ENCODE measurements at places on chromosomes 6 and 20.

DNA sequence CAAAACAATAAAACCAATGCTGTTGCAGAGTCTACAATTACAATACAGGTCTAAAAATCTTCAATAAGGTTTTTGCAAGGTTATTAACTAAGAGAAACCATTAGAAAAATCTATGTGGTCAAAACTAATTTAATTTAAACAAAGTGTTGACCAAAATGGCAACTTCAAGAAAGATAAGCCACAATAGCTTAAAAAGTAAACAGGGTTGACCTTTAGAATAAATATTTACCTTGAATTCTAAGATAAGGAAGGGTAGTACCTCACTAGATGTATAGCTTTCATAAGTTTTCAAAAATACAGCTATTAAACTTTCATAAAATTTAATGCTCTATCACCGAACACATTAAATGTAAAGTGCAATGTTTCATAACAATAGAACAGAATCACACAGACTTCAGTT lies 11.4 kb downstream of the RTN4IP1 start:
- DNase-seq: no peak

DNA sequence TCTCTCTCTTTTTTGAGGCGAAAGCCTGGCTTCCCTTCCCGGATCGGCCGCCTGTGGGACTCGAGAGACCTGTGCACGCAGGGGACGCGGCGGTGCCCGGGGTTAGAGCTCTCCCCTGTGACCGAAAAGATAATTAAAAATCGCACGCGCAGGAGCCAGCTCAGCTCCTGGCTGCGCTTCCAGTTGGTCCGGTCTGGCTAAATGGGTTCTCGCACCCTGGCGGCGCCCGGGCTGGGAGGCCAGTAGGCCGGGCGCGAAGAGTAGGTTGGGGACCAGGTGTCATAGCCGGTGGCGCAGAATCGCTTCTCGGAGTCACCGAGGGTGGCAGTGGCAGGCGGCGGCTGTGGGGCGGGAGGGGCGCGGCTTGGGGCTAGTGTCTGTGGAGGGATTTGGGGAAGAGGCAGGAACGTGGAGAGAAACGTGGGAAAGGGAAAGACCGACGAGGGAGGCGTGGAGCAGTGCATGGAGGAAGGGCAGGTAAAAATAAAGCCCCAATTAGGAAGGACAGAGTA lies 41.9 kb upstream of the SUPT3H start:
- no peak for DNase-seq

DNA sequence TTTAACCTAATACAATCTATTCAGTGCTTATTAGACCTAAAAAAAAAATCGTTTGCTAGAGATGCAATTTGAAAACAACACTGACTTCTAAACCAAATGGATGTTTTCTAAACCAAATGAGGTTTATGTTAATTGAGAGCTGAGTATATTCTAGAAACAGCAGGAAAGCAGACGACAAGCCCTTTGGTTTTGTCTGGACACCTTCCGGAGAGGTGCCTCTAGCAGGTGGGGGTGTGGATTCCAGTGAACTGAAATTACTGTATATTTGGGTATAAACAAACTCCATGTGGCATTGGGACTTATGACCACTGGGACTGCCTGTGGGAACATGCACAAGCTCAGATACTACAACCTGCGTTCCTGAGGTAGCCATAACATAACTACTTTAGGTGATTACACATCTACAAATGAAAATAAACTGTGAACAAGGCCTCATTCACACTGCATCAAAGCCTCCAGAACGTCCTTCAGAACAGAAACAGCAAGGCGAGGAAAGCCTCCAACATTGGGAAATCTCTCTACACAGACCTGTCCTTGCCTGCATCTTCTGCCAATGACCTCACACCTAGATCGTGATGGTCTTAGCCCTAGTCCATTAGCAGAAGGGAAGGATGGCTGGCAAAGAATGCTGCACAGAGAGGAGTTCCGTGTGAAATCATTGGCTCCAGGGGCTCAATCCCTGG lies 206.8 kb upstream of the FOXQ1 start:
- no peak for DNase-seq

GRCh38 chr20:24165301-24166122 lies 176.9 kb upstream of the GGTLC1 start:
- no peak for DNase-seq

DNA sequence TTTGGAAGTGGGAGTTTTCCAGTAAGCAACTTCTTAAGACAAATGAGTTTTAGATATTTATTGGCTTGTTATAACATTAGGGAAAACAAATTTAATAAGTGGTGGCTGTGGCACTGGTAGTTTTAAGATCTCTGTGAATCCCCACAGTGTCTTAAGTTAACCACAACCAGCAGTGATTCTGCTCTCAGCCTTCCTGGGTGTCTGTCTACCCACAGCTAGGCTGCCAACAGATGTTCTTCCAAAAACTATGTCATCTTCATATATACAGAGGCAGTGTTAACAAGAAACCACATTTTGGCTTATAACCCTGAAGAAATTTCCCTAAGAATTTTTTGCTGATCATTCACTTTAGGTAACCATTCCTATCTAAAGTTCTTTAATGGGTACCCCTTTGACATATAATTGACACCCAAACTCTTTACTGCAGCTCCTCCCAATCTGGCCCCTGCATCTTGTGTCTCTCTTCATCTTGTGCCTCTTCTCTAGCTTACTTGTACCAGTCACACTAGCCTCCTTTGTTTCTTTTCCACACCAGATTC lies 52.7 kb downstream of the TOP1 start:
- DNase-seq: no peak

DNA sequence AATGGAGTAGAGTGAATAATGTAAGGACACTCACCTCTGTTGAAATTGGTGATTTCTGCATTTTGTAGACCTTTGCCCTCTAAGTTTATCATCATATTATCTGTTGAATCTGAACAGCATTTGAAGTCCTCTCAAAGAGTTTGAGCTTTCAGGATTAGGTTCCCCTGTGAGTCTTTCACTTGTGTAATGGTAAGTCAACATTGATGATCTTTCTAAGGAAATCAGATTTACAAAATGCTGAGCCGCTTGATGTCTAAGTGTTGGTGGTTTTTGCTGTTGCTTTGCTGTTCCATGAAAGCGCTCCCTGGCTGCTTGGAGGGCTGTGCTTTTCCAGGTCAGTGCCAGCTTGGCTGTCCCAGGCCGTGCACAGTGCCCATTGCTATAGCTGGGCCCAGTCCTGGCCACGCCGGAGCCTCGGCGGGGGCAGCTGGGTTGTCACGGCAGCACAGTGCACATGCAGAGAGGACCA lies 33.8 kb upstream of the KIF25 start:
- DNase-seq: no peak

GRCh38 chr20:31517373-31517772 lies 3.1 kb downstream of the HM13 start:
- no peak for DNase-seq

DNA sequence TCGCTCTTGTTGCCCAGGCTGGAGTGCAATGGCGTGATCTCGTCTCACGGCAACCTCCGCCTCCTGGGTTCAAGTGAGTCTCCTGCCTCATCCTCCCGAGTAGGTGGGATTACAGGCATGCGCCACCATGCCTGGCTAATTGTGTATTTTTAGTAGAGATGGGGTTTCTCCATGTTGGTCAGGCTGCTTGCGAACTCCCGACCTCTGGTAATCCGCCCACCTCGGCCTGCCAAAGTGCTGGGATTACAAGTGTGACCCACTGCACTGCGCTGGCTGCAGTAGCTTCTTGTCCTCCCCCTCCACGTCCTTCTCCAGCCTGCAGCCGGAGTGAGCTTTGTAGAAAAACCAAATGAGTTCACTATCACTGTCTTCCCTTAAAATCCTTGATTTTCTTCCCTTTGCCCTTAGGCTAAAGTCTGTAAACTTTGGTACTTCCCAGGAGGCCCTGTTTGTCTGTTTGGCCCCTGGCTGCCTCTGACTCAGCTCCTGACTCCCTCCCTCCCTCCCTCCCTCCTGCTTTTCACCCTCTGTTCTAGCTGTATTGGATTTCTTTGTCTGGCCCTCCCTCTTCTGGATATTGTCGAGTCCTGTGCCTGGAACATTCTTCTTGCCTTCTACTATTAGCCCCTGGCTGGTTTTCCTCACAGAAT lies 12.9 kb downstream of the PARD6B start:
- no peak for DNase-seq

DNA sequence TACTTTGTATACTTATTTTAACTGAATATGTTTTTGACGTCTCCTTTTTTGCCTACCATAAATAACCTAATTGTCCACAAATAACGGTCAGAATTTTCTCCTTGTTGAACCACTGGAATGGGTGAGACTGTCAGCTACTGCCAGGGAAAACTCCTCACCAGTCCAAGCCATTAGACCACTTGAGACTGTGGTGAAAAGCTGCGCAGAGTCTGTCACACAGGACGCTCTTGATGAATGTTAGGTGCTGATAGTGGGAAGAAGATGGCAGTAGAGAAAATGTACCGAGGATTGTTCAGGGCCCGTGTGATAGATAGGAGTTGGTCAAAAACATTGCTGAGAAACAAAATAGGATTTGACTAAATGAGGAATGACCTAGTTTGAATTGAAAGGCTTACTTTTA lies 75.6 kb upstream of the KIF25 start:
- no peak for DNase-seq

GRCh38 chr6:142376115-142376514 lies 74.3 kb downstream of the ADGRG6 start:
- DNase-seq: no peak

DNA sequence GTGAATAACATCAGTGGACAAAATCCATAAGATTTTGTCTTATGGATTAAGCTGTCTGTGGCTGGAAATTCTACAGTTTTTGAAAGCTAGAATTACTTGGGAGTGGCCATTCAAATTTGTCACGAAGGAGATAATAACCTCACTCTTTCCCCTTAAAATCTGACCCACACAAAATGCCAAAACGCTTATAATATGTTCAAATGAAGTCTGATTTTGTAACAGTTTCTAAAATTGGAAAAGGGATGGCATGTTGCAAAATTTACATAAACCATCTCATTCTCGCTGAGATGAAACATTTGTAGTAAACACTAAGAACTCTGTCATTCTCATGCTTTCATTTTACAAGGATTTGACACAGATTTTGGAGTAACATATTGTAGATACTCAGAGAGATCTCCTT lies 112.7 kb downstream of the GJA1 start:
- DNase-seq: no peak

- no peak for DNase-seq
These were observed 590.5 kb upstream of the SLC35B3 start for GRCh38 chr6:9025796-9026394.

- no peak for DNase-seq
These were observed 172.8 kb upstream of the CITED2 start for GRCh38 chr6:139547122-139547776.

DNA sequence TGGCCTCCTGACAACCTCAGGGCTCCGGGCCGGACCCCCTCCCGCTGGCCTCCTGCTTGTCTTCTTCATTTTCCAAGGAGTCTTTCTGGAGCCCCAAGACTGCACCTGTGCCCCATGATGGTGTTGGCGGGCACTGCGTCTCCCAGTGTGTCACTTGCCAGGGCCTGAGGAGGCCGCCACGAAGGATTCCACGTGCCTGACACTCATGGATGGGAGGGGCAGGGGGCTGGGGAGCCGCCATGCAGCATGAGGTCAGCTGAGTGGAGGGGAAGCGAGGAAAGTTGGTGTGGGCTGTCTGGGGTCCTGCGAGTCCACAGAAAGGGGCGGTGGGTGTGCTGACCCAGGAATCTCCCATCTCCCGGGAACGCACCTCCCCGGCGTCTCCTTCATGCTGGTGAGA lies 165.7 kb downstream of the SMOC2 start:
- DNase-seq: no peak

DNA sequence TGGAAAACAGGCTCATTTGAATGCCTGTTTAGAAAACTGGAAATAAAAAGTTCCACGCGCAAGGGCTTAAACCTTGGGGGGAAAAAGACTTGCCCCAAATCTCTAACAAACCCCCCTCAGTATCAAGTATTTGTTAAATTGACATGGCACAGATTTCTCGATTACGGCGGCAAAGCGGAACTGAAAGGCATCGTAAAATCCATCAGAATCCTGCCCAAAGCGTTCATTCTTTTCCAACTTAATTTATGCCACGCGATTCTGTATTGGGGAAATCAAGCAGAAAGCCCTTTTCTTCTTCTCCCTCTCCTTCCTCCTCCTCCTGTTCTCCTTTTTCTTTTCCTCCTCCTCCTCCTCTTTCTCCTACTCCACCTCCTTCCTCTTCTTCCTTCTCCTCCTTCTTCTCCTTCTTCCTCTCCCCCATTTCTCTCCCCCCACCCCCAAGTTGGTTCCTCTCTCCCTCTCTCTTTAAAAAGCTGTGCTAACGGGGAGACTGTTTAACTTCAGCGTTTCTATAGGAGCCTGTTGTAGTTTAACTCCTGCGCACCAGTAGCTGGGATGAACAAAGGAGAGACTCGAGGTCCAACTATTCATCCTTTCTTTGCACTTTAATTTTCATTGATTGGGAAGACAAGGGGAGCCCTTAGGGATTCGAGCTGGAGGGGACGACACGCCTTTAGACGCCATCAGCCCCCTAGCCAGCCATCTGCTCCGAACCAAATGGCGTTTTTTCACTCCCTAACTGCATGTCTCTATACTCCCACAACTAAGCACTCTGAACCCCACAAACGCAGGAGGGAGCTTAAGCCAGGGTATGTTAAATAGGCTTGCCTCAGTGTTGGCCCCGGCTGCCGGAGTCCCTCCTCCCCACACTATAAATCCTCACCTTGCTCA lies 2.7 kb upstream of the DLL1 start:
- DNase-seq: no peak

DNA sequence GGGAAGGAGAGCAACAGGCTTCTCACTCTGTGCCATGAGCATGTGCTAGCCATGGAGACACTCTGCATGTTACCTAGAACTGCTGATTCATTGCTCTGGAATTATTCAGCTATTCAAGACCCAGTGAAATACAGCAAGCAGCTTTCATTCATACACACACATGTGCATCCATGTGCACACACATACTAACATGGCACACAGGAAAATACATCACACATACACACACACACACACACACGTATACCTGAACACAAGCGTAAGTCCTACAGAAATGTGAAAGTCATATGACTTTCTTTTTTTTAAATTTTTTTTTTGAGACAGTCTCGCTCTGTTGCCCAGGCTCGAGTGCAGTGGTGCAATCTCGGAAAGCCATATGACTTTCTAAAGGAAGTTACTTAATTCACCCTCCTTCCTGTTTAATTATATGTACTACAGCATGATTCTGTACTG lies 108.2 kb upstream of the NFATC2 start:
- no peak for DNase-seq

DNA sequence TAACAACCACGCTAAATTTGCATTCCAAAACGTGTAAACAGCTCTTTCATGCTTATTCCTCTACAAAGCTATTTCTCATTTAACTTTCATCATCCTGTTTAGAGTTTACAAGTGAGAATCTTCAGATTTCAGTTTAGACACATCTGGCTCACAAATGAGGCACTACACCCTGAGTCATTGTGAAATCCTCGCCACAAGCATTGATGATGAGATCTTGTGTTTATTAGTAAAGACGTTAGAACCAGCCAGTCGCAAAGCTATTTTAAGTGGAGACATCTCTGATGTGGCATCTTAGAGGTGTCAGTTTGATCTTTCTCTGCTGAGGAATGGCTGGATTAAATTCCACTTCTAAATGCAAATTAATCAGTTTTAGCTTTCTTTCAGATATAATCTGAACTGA lies 8.3 kb upstream of the ISM1 start:
- no peak for DNase-seq

GRCh38 chr6:108268845-108269244 lies 8.0 kb upstream of the SNX3 start:
- no peak for DNase-seq

GRCh38 chr6:8825726-8826125 lies 390.4 kb upstream of the SLC35B3 start:
- DNase-seq: no peak

GRCh38 chr6:116090251-116090650 lies 10.4 kb upstream of the NT5DC1 start:
- no peak for DNase-seq
